ENCODE measurements at places on chromosomes 12 and 14.
A peak's percentile ranks its signal among the peaks of the same experiment; 100 is the strongest.

DNA sequence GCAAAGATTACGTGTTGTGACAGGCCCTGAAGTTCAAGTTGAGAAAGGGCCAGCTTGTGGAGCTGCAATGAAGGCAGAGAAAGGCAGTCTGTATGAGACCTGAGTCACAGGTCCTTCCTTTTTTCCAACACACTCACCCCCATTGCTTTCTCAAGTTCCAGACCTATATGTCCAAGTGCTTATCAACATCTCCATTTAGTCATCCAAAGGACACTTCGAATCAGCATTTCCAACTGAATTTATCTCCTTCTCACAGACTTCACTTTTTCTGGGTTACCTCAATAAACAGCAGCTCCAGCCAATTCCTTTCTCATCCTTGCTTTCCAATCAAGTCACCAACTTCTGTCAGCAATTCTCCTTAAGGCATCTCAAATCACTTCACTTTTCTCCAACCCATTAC lies 56.4 kb upstream of the KIF21A start:
- no peak for DNase-seq

DNA sequence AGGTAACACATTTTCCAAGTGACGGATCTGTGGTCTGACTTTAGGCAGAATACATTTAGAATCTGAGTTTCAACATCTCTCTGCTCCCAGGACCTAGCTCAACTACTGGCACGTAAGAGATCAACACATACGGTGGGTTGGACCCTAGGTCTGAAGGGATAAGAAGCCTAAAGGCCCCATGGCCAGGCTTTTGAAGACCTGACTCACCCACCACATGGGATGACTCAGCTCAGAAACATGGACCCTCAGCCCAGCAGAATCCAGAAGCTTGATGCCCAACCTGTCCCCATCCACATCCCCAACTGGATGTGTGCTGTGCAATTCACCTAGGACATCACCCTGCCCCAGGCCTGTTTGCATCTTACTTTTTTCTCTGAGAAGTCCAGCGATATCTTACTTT lies 770.2 kb downstream of the BCL11B start:
- DNase-seq, result no peak

DNA sequence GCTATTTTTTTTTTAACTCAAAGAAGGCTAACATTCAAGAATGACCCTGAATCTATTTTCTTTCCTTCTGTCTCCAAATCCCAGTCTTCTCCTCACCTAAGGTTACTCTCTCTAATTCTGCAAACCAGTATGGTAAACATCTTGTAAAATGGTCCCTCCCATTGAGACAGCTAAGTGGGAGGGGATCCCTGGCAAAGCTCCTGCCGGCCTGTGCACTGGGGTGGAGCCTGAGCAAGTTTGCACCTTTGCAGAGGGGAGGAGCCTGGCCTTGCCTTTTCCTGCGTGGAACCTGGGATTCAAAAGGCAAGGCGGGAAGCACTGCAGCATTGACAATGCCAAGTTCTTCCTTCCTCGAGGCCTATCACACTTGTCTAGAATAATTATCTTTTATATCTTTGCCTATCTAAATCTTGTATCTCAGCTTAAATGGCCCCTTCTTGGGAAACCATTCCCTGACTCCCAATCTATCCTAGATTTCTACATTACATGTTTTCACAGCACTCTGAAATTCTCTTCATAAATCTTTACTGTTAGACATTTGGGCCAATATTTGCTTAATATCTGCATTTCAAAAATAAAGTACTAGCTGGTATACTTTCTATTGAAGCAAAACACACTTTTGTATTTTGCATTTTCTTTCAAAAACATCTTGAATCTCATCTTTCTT lies 83.0 kb downstream of the EPS8 start:
- DNase-seq, result no peak

DNA sequence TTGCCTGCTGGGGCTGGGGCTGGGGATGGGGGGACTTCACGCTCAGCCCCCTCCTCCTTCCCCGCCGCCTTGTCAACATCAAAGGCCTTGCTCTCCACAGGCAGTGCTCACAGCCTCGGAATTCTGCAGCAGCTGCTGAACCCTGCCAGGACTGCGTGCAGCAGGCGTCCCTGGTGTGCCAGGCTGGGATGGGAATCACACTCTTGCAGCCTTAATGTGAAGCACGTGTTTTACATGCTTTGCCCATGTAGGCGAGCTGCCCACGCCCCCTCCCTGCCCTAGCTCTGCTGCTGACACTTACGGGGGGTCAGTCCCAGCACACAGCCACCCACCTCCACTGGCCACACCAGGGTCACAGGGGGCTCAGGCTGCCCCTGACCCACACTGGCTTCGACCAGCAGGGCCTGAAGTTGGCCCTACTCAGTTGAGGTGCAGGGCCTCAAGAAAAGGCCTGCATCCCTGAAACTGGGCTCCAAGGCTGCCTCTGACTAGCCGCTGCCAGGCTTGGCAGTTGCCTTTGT lies 276.2 kb upstream of the RTL1 start:
- no peak for DNase-seq

DNA sequence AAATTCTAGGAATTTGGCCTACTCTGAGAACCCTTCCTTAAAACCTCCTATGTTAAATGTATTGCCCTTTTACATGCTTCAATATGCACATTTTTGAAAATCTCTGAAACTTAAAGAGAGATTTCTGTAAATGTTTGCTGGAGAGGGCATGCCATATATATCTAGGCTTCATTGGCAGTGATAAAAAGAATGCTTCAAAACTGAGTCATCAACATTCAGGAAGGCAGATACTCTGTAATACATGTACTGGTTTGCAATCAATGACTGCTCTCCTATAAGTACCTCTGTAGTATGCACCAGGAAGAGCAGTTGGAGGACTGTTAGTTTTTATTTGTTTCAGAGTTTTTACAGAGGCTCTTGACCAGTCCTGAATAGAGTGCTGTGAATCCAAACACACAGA lies 739.9 kb downstream of the SLC16A7 start:
- no peak for DNase-seq

GRCh38 chr14:69002069-69002468 lies 23.0 kb upstream of the ACTN1 start:
- DNase-seq, result peak; percentile 60

DNA sequence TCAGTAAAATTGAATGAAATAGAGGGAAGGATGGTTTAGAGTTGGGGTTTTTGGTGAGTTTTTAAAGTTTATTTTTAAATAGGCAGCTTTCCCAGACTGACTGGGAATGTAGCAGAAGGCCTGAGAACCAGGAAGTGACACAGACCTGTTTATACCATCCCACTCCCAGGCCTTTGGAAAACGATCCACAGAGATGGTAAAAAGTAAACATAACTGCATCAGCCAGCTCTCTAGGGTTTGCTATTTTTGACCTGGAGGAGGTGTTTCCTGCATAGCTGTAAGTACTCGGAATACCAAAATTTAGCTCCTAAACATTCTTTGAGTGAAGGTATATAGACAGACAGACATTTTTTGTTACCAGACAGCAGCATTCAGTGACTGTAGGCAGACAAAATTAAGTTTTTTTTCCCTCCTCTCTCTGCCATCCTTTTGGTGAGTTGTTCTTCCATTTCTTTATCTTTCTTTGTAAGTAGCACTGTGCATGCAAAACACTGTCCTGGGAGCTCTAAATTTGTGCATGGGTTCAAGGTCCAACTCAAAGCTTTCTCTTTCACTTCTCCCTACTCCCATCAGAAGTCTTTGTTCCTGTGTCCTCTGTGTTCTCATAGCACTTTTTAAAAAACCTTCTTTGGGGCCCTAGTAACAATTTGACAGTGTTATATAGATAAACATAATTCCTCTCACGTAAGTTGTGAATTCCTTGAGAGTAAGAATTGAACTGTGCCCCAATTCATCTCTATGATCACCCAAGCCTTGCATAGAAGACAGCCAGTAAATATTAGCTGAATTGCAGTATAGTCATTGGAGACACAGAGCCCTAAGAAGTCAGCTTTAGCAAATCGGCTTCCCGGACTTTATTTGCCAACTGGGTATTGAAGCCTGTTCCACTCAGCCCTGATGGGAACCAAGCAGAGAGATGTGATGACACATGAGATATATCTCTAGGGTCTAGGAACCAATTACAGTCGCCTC lies 37.4 kb downstream of the SUSD6 start:
- DNase-seq, result peak; percentile 33

DNA sequence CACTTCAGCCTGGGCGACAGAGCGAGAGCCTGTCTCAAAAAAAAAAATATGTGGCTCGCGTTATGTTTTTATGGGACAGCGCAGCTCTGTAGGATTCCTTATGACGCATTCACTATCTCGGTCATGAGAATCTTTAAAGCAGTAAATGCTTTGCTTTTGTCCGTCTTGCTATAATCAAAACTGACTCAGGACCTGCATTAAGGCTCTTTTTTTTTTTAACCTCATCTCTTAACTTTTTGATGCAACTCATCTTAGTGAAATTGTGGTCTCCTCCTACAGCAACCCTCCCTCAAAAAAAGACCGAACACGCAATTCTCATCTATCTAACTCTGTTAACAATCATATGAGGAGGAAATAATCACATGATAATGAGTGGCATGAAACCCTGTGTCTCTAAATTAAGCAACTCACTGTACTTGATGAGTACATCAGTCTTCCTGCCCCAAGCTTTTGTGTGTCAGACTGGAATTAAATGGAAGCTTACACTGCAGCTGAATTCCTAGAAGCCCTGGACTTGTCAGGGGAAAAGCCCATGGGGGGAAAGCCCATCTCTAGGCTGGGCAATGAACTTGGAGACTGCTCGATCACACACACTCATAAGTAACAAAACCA lies 4.3 kb downstream of the P2RX4 start:
- DNase-seq, result no peak

GRCh38 chr14:52314595-52315354 lies 663 bp downstream of the PTGER2 start:
- DNase-seq, result no peak

- DNase-seq, result no peak
Measured at GRCh38 chr12:51683763-51684357, 92.8 kb downstream of the SCN8A start.

Measured in HuH-7 (cell line).